Activated CD4-positive, alpha-beta T cell treated with anti-CD3 and anti-CD28 coated beads for 4 hours (primary cell): ENCODE measurements at places on chromosomes 7 and 10.

- DNase-seq, result no peak
Measured at GRCh38 chr10:107425931-107426553, 261.5 kb upstream of the SORCS1 start.

DNA sequence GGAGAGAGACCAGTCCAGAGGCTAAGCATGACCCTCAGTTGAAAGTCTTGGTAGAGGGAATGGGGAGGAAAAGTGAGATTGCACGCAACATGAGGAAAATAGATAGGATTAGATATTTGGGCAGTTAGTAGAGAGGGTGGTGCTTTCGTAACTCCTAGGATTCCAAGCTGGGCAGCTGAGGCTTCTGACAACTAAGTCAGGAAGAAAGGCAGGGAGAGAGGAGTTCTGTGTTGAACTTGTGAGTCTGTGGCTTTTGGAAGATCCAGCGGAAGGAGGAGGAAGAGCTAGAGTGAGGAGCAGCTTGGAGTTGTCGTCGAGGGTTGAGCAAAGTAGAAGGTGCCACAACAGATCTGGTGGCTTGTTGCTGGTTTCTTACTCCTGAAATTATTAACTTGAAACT, 21.8 kb downstream of the CUL1 start:
- no peak for DNase-seq

GRCh38 chr10:89078724-89079672, 88.4 kb downstream of the FAS start:
- DNase-seq, result no peak

GRCh38 chr10:68560186-68560942, at the start of gene TET1:
TSS of gene TET1 (plus strand) at chr10:68560337. CDS start at chr10:68572339, 12,002 bp downstream.
- no peak for DNase-seq

DNA sequence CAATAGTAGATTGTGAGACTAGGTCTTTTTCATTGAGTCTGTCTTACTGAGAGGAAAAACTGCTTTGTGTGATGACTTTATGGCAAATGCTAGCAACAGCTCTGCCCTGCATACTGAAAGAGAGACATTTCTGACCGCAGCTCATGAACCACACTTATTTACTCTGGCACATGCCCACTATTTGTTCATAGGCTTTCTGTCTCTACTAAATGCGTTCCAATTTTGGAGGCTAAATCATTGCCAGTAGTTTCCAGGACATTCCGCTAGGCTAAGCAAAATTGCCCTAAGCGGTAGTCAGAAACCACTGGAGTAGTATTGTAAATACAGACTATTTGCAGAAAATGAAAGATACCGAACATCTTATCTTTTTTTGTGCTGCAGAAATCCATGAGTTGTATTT, 55.6 kb upstream of the DLX6 start:
- DNase-seq, result no peak
